Stimulated activated CD8-positive, alpha-beta memory T cell treated with anti-CD3 and anti-CD28 coated beads, Interleukin-15, amount 100 ng/mL, for 4 hours (primary cell): ENCODE measurements at places on chromosomes 5 and 9.
A peak's percentile ranks its signal among the peaks of the same experiment; 100 is the strongest.

GRCh38 chr9:91408475-91408874 lies 15.2 kb downstream of the NFIL3 start:
- no peak for DNase-seq

GRCh38 chr5:177131019-177131320 lies 2.6 kb upstream of the NSD1 start:
- no peak for DNase-seq

GRCh38 chr9:36136272-36136893 lies at the start of gene GLIPR2:
TSS of gene GLIPR2 (plus strand) at chr9:36136733. CDS start at chr9:36136779, 46 bp downstream.
- peak; percentile 43 for DNase-seq

GRCh38 chr9:6564868-6565267 lies 80.7 kb downstream of the GLDC start:
- no peak for DNase-seq

GRCh38 chr9:129885670-129886106 lies 50.4 kb downstream of the USP20 start:
- peak; percentile 85 for DNase-seq

GRCh38 chr5:113106821-113107220 lies 130.2 kb downstream of the DCP2 start:
- no peak for DNase-seq

- DNase-seq = no peak
Observed at GRCh38 chr9:112422417-112423148, 42.7 kb downstream of the HSDL2 start.

- no peak for DNase-seq
Observed at GRCh38 chr5:81718300-81718699, 32.6 kb downstream of the SSBP2 start.

GRCh38 chr5:34685485-34686165 lies 29.5 kb downstream of the RAI14 start:
- DNase-seq = no peak

DNA sequence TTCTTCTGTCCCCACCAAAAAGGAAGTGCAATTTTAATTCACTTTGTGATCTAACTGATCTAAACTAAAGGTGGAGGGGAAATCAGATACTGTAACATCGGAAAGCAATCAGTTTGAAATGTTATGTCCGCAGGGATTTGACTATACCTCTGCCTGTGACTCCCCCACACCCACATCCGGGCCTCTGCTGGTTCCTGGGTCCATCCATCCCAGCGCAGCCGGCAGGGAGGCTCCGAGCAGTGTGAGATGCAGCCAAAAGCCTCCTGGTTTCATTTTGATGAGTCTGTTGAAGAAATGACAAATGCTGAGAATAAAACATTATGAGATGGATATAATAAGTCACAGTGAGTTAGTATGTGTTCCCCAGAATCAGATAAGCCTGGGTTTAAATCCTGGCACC lies 8.6 kb downstream of the FSTL4 start:
- DNase-seq = no peak

DNA sequence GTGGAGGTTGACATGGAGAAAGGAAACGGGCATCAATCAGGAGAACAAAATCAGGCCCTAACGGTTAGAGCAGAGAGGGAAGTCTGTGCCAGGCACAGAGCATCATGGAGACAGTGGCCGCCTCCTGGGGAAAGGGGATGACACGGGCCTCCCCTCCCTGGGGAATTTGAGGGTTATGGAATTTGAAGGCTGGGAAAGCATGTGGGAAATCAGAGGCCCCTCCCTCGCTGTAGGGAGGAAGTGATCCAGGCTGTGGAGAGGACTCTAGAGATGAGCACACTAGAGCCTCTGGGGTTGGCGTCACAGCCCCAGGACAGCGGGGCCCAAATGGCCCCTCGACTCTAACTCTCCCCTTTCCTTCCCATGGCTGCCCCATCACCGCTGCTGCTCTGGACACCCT lies 36.7 kb downstream of the PROP1 start:
- no peak for DNase-seq

GRCh38 chr5:96958977-96959376 lies 23.1 kb downstream of the LNPEP start:
- DNase-seq = no peak

DNA sequence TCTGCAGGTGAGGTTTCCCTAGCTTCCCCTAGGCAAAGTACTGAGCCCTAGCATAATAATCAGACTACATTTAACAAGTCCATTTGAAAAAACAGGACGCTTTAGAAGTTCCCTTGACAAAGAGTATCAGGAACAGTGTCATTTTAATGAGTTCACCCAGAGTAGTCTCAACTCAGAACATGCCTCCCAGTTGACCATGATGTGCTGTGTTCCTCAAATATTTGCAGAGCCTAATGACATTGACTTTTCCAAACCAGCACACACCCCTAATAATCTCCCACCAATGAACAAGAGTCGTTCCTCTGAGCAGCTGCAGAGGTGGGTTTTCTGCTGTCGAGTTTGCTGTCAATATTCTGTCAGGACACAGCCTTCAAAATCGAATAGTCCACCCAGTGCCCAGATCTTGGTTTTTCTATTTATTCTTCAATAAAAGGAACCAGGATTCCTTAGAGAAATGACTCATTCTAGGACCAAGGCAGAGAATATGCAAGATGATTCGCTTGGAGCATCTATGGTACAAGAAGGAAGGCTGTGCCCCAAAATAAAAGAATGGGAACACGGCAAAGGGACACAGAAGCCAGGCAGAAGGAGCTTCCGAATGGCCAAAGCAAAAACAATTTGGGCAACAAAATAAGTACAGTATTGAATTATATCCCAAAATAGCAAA lies 57.6 kb downstream of the OTULIN start:
- no peak for DNase-seq

DNA sequence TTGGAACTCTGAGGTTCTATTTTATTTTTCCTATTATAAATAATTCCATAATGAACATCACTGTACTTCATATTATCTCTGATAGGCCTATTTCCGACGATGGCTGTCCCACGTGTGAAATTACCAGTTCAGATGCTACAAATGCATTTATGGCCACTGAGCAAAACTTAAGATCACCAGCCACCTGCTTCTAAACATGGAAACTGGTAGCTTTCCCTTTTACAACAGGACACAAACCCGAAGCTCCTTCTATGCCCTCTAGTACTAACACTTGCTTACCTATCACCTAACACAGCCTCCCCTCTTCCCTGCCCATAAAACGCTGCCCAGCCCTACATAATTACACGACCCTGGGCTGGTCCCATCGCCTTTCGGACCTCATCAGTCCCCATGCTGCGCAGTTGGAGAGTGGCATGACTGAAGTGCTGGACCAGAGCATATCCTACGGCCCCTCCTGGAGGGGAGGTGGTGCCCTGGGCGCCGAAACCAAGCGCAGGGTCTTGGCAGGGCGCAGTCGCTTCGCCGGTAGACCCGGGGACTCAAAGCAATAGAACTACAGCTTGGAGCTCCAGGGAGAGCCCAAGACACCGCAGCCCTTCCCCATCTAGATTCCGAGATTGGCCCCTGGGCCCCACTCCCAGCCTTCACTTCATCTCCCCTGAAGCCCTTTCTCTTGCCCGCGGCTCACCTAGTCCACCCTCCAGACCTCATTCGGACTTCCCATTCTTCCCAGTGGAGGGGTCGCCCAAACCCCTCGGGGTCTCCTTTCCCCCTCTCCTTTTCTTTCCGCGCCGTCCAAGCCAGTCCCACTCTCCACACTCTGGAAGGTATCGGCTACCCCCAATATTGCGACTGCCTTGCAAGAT lies 1.0 kb upstream of the SAP30L start:
- DNase-seq = no peak

DNA sequence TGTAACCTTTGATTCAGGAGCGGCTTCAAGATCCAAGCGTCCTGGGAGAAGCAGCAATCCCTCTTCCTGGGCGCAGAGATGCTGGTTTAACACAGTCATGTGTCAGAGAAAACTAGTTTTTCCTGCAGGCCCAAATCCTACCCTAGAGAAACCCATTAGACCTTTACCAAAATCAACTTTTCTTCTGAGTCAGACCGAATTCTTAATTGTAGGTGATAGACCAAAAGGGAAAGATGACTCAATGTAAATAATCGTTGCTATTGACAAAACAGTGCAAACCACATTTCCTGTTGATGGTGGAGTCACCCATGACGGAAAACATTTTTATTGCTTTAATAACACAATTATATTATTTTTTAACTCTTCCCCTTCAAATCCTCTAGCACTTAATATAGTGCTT lies 40.1 kb downstream of the SLC1A1 start:
- no peak for DNase-seq

DNA sequence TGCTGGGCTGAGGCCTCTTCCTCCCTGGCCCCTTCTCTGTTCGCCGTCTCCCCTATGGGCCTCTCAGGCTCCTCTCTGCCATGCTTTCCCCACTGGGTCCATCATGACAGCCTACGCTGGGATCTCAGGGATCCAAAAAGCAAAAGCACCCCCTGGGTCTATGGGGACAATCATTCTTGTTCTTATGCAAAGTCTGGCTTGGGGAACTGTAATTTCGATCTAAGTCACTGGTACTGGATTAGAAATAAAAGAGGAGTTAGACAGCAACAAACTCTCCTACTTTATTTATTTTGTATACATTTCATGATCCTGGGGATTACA lies 86.6 kb downstream of the SLC38A9 start:
- DNase-seq = no peak

DNA sequence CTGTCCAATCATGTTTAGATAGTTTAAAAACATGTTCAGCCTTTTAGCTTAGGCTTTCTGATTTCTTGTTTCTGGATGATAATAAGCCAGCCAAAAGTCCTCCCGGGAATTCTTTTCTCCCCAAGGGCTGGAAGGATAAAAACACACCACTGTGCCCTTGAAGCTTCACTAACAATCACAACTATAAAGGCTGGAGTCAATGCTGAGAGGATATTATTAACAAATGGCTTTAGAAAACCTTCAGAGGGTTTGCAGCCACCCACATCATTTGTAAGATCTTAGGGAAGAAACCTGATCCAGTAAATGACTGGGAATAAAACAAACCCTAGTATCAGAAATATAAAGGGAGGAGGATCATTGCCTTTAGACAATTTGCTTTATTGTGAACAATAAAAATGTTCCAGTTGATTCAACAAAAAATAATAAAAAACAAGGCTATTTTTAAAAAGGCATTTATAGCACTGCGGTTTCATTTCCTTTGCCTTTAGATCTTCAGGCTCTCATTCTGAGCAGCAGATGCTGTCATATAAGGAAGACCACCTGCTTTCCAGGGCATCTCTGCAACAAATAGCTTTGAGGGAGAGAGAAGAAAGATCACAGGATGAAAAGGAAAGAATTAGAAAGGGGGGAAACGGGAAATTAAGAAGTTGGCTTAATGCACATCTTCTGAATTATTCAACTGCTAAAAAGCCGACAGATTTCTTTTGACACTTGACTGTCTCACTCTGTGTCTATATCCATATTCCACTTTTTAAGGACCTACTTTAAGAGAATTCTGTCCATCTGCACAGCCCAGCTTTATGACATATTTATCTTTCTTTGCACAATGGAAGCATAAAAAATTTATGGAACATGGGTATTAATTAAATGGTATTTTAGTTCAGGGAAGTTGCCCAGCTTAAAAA lies 277.2 kb upstream of the SLC24A2 start:
- no peak for DNase-seq

DNA sequence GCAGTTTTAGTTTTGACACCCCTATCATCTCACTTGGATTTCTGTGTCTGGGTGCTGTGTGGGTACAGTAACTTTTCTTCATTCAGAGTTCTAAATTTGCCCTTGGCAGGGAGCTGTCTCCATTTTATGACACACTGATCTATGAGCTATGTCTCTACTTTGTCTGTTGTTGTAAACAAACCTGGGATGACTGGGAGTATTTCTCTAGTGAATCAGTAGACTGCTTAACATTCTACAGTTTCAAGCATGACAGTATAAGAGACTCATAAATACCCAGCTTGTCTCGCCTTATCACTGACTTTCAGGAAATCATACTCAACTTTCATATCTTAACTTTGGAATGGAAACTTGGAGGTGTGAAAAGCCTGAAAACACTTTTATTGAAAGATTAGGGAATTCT lies 212.1 kb upstream of the NUDT12 start:
- no peak for DNase-seq

DNA sequence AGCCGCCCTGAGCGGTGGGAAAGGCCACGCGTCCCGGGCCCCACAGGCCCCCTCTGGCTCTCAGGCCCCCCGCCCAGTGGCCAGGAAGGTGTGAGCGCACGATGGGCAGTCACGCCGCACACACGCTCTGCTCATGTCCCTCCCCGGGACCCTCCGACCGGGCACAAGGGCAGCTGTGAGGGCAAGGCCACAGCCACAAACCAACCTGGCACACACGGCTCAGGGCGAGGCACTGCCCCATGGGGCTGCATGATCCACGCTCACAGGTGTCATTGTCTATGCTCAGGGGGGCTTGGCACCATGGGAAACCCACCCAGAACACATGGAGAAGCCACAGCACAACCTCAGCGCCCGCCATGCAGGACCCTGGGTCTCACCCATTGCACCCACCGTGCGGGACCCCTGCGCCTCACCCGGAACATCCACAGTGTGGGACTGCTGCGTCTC lies 51.3 kb downstream of the SLC12A7 start:
- DNase-seq = no peak

DNA sequence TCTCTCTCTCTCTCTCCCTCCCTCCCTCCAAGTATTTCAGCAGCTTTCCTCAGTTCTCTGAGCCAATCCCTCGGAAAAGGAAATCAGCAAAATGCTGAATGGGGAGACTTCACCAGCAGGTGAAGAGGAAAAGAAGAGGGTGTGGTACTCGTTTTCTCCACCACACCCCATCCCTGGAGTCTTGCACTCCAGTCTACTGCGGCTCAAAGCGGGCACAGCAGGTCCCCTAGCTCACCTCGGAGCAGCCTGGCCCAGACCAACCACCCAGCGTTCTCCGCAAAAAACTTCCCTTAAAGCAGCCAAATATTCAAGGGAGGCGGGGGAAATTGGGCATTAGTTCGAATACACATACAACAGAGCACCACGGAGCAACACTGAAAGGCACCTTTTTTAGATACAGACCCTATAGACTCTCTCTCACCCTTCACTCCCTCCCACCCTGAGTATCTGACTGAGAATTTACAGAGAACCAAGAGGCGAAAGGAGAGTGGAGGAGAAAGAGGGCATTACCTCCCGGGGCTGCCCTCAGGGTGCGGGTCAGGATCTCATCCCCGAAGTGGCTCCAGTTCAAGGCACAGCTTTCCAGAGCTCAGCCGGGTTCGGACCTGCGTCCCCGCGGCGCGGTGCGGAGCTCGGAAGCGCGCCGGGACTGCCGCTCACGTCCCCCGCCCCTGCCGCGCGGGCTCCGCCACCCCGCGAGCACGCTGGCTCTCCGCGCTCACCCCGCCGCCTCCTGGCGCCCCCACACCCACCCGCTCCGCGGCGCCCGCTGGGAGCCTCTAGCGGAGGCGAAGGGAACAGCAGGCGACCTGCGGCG lies 1638.5 kb upstream of the C9orf72 start:
- DNase-seq = no peak

GRCh38 chr9:10774051-10774450 lies 161.2 kb upstream of the PTPRD start:
- no peak for DNase-seq

- no peak for DNase-seq
Observed at GRCh38 chr5:66151030-66151429, 6.9 kb downstream of the SREK1 start.

DNA sequence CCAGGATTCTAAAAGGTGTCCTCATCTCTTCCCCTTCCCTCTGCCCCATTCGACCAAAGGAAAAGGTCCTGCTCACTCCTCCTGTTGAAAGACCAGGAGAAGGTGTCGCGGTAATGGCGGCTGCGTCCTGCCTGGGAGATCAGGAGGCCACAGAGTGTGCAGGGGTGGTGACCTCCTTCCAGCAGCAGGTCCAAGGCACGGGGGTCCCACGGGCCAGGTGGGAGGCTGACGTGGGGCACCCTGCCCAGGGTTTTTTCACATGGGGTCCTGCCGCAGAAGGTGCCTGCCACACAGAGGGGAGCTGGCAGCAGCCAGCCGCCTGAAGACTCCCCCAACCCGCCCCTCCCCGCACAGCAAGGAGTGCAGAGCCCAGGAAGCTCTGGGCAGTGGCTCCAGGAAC lies 22.2 kb upstream of the ADAMTS2 start:
- no peak for DNase-seq
